ENCODE measurements at places on chromosomes 16 and 17.

DNA sequence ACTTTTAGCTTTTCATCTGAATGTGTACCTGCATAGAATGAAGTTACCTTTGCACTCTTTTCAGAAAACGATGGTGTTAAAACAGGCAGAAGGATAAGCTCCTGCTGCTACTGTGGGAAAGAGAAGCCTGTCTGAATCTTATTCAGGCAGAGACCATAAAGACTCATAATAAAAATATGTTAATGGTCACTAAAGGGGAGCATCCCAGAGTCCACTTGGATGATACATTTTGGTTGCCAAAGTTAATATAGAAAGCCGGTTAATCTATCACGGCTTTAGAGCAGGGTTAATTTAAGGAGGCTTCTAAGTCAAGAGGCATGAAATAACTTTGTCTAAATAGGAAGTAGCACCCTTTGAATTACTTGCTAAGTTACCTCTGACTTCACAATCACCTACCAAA lies 2.9 kb downstream of the MARCHF10 start:
- no peak for DNase-seq

DNA sequence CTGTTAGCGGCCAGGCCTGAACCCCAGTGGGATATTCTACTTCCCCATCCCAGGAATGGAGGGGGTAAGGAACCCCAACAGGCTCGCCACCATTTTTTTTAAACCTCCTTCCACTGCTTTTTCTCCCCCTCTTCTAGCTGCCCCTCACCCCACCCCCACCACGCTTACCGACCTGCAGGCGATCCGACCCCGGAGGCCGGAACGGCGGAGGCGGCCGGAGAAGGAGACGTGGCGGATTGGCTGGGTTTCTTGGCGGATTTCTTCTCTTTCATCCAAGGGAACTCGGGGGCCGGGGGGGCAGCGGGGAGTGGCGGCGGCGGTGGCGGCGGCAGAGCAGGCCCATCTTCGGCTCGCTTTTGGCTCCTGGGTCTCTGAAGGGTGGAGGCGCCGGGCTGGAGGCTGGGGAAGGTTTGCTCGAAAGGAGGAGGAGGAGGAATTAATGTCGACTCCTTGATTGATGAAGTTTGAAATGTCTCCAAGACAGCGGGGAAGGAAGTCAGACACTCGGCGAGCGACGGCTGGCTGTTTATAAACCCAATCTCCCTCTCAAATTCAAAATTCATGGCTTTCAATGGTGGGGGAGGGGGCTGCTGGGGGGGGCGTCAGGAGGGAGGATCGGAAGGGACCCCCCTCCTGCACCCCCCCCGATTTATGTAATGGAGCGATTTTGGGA lies 424 bp downstream of the HOXB2 start:
- DNase-seq = no peak

- no peak for DNase-seq
Measured at GRCh38 chr16:28025631-28026030, 37.9 kb downstream of the GSG1L start.

GRCh38 chr17:8966926-8967325 lies 1.4 kb upstream of the PIK3R5 start:
- DNase-seq = no peak

- DNase-seq = no peak
Measured at GRCh38 chr16:50668368-50669008, 12.6 kb downstream of the SNX20 start.

DNA sequence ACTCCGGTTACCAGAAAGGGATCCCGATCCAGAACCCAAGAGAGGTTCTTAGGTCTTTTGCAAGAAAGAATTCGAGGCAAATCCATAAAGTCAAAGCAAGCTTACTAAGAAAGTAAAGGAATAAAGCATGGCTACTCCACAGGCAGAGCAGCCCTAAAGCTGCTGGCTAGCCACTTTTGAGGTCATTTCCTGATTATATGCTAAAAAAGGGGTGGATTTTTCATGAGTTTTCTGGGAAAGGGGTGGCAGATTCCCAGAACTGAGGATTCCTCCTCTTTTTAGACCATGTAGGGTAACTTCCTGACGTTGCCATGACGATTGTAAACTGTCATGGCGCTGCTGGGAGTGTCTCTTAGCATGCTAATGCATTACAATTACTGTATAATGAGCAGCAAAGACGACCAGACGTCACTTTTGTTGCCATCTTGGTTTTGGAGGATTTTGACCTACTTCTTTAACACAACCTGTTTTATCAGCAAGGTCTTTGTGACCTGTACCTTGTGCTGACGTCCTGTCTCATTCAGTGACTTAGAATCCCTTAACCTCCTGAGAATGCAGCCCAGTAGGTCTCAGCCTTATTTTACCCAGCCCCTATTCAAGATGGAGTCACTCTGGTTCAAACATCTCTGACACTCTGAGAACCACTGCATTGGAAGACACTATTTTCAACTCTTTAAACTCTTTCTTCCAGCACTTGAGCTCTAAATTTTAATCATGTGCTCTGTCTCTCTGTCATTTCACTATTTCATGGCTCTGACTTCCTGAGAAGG lies 203.6 kb upstream of the CACNG3 start:
- DNase-seq = no peak

DNA sequence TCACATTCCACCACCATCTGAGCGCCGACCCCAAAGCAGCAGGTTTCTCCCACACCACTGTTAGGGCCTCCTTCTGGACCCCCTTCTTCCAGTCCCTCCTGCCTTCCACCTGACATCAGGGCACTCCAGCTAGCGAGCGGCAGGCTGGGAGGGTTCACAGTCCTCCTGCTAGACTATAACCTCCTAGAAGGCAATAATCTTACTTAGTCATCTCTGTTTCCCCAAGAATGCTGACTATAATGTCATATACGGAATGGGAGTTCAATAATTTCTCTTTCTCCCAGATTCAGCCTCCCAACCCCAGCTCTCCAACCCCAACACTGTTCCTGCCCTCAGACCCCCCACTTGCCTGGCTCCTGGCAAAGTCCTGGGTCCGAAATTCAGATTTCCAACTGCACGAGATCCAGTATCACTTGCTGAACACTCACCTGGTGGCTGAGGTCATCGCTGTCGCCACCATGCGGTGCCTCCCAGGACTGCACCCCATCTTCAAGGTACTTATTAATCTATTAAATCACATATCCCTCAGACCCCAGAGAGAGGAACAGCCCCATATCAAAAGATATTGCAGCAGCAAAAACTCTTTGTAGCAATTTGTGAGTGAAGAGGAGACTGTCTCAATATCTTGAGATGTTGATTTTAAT lies 5.6 kb downstream of the ALOX12 start:
- no peak for DNase-seq

DNA sequence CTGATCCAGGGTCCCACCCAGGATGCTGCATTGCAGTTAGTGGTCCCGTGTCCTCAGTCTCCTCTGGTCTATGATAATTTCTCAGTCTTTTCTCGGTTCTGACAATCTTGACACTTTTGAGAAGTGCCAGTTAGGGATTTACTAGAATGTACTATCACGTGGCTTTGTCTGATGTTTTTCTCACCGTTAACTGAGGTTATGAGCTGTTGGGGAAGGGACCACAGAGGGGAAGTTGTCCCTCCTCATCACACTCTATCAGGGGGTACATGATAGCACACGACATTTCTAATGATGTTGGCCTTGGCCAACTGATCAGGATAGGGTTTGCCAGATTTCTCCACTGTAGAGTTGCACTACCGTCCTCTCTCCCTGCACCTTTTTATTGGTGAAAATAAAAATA lies 250.9 kb upstream of the SDK2 start:
- no peak for DNase-seq

Data from effector memory CD8-positive, alpha-beta T cell (primary cell).